COLO829 (cell line): ENCODE measurements at places on chromosomes 11 and 22.
A peak's percentile ranks its signal among the peaks of the same experiment; 100 is the strongest.

- DNase-seq = peak; percentile 4
Observed at GRCh38 chr11:21475276-21475675, 717.6 kb upstream of the ANO5 start.

- DNase-seq = no peak
Observed at GRCh38 chr11:110329445-110329844, 33.0 kb upstream of the RDX start.

- DNase-seq = no peak
Observed at GRCh38 chr11:94925422-94926270, 47.7 kb downstream of the CWC15 start.

DNA sequence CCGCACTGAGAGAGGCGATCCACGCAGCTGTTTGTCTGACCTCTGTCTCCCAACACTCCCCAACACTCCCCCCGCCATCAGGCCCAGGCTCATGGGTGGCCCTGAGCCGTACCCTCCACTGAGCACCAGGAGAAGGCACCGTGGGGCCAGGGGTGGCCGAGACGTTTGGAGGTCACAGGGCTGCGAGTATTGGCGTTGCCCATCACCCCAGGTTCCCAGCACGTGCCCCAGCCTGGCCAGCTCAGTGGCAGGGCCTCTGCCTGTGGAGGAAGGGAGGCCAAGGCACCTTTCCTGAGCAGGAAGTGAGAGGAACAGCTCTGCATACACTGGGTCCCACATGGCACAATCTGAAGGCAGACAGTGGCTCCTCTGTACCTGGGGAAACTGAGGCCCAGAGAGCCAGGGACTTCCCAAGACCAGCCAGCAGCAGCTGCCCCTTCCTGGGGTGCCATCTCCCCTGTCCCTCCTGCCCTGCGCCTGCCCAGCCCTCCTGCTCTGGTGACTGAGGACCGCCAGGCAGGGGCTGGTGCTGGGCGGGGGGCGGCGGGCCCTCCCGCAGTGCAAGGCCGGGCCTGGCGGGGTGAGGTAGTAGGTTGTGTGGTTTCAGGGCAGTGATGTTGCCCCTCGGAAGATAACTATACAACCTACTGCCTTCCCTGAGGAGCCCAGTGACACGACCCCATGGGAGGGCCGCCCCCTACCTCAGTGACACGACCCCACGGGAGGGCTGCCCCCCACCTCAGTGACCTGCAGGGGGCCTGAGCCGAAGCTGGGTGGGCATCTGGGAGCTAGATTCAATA lies 37.0 kb upstream of the PPARA start:
- DNase-seq = no peak
